Stimulated activated CD4-positive, alpha-beta T cell treated with anti-CD3 and anti-CD28 coated beads, Interleukin-1b, Interleukin-23, amount 100 ng/mL, for 24 hours (primary cell): ENCODE measurements at places on chromosomes 6 and 20.

DNA sequence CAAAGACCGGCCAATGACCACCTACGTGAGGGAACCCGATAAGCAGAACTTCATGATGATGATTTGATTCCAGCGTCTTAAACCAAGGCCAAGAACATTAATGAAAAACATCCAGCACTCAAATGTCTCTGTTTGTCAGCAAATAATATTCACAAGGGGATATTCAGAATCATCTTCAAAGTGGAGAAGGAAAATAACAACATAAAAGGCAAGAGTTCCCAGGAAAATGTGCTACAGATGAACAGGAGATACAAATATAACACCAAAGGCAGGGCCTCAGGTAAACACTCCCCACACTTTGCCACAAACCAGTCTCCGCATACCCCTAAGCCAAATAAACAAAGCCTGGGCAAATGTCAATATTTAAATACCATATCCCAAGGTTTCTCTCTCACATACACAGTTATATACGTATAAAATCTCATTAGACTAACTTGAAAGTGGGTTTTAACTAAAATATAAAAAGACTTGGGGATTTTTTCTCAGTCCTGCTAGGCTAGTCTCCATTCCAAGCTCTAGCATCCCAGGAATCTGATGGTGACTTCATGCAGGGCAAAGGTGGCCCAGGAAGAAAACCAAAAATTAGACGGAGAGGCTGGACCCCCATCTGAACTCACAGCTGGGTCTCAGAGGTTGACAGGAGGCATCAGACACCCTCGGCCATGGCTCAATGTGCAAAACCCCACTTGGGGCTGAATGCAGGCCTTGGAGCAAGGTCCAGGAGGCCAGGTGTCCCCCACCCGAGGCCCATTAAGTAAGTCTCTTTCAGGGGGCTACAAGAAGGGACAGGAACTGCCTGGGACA lies 32.1 kb downstream of the TRAM2 start:
- no peak for DNase-seq

DNA sequence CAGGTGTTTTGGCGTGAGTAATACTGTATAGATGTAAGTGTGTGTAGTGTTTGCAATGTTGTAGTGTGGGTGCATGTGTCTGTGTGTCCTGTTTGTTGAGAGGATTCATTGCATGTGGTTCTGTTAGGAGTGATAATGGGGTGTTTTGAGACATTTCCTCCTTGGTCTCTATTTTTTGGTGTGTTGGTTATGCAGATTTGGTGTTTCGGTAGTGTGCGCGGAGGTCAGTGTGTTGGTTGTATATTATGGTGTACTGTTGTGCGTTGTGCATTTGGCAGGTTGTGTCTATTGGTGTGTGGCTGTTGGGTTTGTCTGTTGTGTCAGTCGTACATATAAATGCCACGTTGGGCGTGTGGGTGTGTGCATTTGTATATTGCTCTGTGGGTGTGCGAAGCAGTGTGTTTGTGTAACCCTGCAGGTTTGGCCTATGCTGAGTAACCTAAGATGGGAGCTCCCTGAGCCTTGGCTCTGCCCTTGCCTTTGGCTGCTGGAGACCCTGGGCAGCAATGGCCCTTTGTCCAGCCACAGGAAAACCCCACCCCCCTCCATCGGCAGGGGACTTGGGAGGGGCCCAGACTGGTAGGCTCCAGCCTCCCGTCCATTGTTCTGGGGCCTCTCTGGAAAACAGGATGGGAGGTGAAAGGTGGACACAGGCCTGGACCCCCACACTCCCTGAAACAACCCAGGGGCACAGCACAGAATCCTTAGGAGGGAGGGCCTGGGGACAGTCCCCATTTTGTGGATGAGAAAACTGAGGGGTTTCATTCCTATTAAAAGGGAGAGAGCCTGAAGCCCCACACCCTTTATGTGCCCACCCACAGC lies 10.3 kb upstream of the ID1 start:
- no peak for DNase-seq

DNA sequence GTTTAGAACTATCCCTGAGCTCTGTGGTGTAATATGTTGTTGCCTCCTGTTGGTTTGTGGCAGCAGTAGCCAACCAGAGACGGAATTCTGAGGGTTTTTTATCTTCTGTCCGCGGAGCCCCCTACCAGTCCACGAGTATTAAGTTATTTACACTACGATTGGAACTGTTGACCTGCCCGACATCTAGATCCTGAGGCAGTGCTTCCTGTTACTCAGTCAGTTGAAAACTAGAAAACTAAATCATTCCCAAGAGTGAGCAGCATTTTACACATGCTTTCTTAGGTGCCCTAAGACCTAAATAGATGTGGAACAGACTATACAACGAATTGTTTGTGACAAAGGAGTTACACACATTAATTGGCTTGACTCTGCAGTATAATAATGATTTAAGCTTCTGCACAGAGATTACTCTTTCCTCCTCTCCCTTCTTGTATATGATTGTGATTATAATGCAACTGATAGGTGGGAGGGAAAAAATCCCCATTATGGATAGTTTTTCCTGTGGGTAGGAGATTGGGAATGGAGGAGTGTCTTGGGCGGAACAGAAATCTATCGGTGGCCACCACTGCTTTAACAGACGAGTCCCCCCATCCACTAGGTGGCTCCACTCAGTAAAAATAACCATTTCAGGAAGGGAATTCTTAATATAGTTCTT lies 1.7 kb downstream of the LOC128125822 start:
- peak; percentile 18 for DNase-seq

DNA sequence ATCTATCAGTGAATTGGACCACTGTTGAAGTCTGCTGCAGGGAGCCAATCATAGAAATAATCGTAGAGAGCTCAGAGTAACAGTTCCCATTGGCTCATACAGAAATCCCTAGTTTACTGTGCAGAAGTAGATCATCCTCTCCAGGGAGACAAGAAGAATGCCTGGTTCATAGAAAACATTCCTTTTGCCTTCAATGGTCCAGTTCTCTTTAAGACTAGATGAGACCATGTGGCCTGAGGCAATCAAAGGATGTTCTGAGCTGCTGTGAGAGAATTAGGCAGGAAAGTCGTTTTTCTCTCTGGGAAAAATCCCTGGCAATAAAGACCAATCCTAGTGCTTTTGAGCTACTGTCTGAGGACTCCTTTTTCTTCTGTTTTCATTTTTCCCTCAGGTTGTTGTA lies 208.4 kb downstream of the CENPW start:
- no peak for DNase-seq

- DNase-seq = no peak
Measured at GRCh38 chr6:20978151-20978614, 443.9 kb downstream of the CDKAL1 start.

GRCh38 chr20:3222635-3223600 lies 13.6 kb downstream of the ITPA start:
- DNase-seq = no peak

- DNase-seq = peak; percentile 32
Measured at GRCh38 chr20:5222919-5223634, 93.7 kb downstream of the PROKR2 start.

- no peak for DNase-seq
Measured at GRCh38 chr6:144877118-144877517, 592.0 kb downstream of the UTRN start.

GRCh38 chr6:109359248-109359647 lies 23.0 kb downstream of the CD164 start:
- DNase-seq = no peak

DNA sequence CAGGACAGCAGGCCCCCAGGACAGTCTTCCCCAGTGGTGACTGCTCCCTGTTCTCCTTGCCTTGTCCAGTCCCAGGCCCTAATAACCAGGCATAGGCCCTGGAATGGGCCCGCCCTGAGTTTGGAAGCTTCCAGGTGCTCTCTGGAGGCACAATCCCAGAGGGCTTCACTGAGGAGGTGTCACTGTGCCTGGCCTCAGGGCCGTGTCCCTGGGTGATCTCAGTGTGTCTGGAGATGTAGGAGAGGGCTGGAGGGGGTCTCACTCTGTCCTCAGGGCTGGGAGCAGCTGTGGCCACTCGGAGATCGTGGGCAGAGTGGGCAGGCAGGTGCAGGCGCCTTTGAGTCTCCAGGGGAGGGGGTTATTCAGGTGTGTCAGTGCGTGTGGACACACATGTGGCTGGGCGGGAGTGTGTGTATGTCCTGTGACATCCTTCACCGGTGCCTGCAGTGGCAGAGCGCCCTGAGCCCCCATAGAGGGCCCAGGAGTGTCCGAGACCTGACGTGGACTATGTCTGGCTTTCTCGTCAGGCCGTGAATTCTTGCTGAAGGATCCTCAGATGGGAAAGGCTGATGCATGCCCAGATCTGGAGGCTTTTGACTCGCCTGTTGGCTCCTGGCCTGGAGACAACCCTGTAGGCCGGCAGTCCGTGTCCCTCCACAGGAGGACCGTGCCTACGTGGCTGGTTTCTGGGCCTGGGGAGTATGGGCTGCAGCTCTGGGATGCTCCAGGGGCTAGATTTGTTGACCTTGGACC lies 5.5 kb upstream of the NPBWR2 start:
- no peak for DNase-seq

DNA sequence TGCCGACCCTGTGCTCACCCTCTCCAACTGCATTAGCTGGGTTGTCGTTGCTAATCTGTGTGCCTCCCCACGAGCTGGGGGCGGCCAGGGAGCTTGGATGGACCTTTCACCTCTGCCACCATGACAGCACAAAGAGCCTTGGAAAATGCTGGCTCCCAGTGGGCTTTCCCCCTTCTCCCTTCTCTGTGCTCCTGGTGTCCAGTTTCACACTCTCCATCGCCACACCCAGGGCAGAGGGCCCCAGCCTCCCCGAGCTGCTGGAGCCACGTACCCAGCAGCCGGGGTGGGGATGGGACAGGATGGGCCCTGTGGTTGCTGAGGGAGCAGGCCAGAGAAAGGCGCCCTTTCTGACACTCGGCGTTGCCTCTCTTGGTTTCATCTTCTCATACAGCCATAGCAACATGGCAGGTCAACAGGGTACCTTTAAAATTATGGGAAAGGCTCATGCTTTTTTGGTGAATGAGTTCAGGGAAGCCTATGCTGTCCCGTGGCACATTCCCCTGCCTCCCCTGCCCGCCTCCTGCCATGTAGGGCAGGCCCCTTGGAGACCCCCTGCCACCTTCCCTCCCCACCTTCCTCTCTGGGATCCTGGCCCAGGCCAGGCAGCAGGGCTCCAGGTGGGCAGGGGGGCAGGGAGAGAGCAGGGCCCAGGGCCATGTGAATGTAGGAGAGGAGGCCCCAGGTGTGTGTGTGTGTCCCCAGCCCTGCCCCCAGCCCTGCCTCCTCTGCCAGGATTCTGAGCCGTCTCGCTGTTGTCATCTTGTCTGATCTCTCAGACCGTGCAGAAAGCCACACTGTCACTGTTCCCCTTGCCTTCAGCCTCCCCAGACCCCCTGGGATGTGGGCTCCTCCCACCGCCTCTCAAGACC lies 85.2 kb upstream of the CCDC167 start:
- DNase-seq = no peak

- DNase-seq = no peak
Measured at GRCh38 chr20:51492167-51493092, 50.1 kb downstream of the NFATC2 start.

DNA sequence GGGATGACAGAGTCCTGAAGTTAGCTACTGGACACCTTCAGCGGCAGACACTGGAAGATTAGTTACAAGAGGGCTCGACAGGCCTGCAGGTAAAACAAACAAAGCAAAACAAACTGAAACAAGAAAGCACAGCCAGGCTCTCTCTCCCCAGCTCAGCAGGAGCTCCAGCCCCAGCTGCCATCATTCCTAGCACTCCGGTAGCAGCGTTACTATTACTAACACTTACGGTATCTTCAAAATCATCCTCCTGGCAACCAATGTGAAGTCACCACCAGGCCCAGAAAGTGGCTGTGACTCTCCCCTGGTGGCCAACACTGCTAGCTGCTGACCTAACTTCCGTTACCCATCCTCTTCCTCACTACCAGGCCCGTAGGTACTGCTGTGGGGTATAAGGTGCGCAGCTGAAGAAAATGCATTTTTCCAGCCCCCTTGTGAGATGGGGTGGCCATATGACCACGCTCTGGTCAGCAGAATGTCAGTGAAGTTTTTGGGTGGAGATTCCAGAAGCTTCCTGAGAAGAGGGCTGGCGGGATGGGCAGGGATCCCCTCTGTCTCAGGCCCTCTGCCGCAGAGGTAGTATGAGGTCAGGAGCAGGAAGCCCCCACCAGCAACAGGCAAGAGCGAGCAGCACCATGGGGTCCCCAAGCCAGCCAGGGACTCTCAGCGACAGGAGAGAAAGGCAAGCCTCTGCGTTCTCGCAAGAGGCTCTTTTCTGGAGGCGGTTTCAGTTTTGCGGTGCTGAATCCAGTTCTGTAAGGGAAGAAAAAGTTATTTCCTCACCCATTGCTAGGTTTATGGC lies 37.4 kb upstream of the TBXT start:
- DNase-seq = no peak

DNA sequence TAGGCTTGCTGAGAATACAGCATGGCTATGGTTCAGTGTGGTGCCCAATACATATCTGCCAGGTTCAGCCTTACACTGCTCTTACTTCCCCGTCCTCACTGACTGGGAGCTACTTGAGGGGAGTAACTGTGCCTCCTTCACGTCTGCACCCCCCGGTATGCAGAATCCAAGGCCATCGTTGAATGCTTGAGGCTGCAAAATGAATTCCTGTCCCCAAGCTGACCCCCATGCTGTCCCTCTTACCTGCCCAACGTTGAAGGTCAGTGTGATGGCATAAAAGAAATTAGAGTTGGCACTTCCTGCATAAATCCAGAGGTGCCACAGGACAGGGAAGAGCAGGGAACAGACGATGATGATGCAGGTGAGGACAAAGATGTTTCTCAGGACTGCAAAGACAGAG lies 16.3 kb downstream of the MAP1LC3A start:
- DNase-seq = no peak

DNA sequence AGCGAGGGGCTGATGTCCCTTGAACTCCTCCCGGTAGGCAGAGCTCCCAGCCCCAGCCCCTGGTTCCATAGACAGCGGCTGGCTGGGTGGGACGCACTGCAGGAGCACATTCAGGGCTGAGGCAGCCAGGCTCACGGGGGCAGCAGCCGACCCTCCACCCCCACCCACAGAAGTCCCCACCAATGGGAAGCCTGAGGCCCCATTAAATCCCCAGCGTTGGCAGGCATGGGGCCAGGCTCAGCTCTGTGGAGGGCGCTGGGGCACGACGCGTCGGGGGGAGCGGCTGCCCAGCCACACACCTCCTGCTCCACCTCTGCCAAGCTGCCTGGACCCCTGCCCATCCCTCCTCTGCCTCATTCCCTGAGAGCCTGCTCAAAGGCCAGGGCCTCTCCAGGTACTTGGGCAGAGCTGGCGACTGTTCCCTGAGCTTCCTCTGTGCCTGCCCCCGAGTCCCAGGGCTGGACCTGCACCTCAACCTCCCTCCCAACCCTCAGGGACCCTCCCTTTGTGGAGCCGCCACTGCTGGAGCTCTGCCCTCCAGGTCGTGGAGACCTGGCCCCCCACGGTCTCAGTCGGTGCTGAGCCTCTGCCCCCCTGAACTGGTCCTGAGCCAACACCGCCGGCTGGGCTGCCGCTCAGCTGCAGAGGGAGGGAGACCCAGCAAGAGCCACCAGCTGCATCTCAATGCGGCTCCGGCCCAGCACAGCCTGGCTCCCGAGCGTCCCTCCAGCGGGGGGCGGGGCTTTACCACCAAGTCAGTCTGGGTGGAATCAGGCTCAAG lies 9.1 kb downstream of the CHRNA4 start:
- no peak for DNase-seq

GRCh38 chr20:3909952-3910366 lies 20.8 kb downstream of the PANK2 start:
- DNase-seq = no peak

GRCh38 chr20:52340036-52340634 lies 148.6 kb upstream of the ZFP64 start:
- no peak for DNase-seq

- no peak for DNase-seq
Measured at GRCh38 chr6:44012078-44012493, 115.2 kb downstream of the MRPL14 start.
